CD4-positive, alpha-beta T cell treated with Interleukin-15 for 1 hour (primary cell): ENCODE measurements at places on chromosomes 12 and 14.

- no peak for DNase-seq
These were observed 20.1 kb upstream of the PLEK2 start for GRCh38 chr14:67432050-67432564.

DNA sequence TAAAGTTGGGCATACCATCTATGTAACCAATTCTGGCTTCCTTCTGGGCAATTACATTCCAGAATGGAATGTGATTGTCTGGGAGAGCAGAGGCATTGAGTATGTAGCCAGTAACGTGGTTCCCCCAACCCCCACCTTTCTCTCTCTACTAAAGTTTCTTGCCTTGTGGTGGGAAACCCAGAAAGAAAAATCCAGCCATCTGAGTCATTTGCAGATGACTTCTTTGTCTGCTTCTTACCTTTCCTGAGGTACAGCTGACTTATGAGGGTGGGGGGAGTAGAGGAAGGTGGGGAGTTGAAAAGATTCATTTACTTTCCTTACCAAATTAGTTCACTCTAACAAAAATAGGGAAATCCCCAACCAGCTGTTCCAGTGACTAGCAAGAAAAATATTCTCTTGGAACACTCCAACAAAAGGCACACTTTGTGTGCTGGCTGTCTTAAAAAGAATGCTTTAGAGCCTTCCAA, 112.1 kb upstream of the FRMD6 start:
- no peak for DNase-seq

DNA sequence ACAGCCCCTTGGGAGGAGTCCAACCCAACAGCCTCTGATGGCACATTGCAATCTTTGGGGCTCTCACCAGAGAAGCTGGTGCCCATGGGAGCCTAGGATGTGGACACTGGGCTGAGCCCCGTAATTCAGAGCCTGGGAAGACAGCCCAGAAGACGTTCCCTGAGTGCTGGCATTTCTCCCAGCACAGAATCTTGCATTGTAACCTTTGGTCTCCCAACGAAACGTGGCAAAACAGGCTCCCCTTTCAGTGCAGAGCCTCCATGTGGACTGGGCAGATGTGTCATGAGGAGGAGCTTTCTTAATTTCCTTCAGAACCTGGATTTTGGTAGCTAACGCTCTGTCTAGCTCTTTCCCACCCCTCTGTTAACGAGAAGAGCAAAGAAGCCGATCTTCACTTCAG, 26.3 kb downstream of the BATF start:
- no peak for DNase-seq

DNA sequence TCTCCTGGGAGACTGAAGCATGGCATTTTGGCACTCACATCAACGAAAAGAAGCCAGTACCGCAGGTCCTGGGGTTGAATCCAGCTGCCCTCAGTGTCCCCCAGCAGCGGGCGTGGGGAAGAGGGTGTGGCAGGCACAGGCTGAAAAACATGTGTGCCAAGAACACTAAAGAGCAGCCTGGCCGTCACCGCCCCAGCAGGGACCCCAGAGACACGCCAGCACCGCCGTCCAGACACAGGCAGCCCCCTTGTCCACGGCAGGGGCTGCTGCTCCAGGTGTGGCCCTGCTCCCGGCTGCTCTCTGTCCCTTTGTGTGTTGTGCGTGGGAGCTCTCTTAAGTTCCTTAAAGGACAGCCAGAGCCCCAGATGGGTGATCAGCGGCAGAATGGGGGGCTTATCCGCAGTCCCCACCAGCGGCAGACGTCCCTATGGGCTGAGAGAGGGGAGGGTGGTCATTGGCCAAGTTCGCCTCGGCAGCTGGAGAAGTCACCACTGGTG, 556 bp downstream of the PHETA1 start:
- no peak for DNase-seq

DNA sequence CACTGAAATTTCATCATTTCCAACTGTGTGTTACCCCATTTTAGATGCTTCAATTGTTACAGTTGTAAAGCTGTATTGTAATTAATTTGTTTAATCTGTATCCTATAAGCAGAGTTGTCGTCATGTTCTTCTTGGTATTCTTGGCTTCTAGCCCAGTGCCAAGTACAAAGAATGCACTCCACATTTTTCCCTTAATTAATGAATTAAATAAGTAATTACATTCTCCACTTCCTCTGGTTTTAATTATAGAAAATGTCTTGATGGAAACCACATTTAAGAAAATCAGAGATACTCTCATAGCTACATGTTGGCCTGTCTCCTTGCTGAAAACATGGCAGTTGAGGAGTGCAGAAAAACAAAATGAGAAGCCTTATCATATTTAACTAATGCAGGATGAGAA, 746 bp downstream of the DNAI7 start:
- no peak for DNase-seq

DNA sequence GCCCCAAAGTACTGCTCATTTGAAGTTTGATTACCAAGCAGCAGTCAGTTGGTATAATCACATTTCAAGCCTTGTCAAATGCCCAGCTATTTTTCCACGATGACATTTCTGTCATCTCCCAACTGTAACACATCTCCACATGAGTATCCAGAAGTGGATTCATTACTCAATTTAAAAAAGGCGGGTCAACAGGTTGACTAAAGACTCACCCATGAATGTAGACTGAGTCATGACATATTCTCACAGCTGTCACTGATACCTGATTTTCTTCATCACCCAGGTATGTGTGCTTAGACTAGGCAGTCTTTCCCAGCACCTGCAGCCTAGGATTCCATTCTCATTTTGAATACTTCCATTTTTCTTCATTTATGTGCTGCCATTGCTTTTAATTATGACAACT, 75.1 kb upstream of the DBX2 start:
- DNase-seq = no peak

DNA sequence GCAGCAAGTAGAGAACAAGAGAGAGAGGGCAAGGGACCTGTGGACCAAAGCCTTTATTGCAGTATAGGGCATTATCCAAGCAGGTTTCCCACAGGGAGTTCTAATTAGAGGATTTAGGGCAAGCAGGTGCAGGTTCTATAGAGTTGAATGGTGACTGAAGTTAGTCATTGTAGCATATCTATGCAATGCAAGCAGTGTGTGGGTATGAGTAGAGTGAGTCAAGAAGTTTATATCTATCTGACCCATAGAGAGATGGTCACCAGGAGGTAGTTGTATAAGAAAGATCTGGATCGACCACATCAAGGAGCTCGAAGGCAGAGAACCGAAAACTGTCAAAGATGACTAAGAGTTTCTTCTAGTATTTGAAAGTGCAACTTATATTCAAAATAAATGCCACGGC, 167.3 kb downstream of the PLCZ1 start:
- no peak for DNase-seq

DNA sequence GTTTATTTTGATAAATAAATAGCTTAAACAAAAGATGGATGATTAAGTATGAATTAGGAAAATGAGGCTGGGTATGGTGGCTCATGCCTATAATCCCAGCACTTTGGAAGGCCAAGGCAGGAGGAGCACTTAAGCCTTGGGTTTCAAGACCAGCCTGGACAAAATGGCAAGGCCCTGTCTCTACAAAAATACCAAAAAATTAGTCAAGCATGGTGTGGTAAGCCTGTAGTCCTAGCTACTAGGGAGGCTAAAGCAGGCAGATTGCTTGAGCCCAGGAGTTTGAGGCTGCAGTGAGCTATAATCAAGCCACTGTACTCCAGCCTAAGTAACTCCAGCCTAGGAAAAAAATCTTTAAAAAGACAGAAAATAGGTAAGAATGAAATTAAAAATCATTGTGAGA, 96.0 kb downstream of the BCL2L14 start:
- no peak for DNase-seq

GRCh38 chr14:72172049-72172448, 239.8 kb downstream of the RGS6 start:
- no peak for DNase-seq

DNA sequence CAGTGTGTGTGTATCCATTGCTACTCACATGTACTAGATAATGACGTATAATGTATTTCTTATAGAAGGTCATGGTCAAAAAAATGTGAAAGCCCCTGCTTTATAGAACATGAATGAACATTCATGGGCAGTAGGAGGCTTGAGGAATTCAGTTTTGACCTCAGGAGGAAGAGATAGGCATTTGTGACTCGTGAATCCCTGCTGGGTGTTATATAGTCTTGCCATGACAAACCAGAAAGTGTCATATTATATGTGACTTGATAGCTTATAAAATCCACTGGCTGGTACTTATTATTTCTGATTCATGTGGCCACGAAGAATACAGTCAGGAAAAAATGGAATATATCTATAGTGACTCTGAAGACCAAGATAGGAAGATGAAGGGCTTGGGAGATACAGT, 287.6 kb downstream of the CEP128 start:
- no peak for DNase-seq

GRCh38 chr14:67602076-67602475, 2.0 kb upstream of the PIGH start:
- no peak for DNase-seq

GRCh38 chr14:56125772-56126636, 7.8 kb downstream of the PELI2 start:
- DNase-seq = no peak

DNA sequence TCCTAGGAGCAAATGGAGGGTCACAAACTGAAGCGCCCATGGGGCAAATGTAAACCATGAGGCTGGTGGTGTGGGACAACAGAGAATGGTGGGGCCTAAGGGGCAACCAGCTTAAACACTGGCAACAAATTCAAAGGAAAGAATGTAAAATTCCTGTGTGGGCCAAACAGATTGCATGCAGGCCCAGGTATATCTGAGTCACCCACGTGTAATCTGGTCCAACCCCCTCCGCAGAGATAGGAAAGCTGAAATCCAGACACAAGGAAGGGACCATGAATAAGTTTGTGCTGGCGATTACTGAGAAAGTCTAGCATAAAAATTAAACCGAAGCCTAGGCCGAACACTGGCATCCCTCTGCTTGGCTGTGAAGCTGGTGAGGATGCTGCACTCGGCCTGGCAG, 71.6 kb downstream of the ITPK1 start:
- no peak for DNase-seq

GRCh38 chr12:77232045-77232444, 166.7 kb upstream of the E2F7 start:
- DNase-seq = no peak

DNA sequence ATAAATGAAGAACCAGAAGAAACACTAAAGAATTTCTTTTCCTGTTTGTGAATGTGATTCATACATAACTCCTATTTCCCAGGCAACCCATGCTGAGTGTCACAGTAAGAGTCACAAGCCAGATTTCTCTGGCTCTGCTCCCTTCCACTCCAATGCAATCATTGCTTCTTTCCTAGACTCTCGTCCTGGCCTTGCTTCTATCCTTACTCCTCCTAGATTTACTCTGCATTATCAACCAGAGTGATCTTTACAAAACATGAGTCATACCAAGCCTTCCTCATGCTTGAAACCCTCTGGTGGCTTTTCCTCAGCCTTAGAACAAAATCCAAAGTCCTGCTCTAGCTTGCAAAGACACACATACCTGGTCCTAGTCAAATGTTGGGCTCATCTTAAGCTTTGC, 13.3 kb downstream of the IL22 start:
- no peak for DNase-seq

- DNase-seq = no peak
These were observed 1.2 kb upstream of the OAS1 start for GRCh38 chr12:112905451-112906089.

DNA sequence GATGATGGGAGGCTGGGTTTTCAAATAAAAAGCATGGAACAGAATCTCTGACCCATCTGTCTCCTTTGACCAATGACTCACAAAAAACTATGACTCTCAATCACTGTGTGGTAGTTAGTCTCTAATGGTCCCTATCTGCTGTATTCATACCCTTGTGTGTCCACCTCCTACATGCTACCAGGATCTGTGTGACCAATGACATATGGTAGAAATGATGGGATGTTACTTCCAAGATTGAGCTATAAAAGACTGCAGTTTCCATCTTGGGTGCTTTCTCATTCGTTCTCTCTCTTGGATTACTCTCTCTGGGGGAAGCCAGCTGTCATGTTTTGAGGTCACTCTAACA, 144.7 kb upstream of the BTG1 start:
- DNase-seq = no peak

DNA sequence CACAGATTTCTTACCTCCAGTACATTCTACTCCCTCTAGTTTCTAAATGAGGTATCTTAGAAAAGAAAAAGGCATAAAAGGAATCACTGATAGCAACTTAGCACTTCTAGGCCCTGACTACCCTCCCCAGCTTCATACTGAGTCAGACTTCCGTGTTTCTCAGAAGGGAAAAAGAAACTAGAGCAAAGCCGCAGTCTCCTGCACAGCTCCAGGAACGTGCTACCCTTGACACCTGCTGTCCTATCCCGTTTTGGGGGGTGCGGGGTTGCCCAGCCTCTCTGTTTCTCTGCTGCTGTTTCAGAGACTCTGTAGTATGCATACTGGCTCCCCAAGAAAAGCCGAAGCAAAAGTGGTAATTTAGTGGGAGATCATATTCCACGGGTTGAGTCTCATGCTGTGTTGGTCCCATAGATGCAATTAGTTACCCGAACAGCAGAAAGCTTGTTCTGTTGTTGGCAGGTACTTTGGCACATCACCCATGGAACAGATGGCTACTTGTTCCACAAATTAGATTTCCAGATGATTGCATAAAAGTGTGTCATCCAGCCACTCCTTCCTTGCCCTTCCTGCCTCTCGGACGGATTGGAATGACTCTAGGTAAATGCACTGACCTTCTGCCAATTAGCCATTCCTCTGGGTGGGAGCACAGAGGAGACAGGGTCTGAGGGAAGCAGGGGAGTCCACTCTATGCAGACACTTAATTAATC, 438.1 kb downstream of the FUT8 start:
- peak; percentile 79 for DNase-seq

DNA sequence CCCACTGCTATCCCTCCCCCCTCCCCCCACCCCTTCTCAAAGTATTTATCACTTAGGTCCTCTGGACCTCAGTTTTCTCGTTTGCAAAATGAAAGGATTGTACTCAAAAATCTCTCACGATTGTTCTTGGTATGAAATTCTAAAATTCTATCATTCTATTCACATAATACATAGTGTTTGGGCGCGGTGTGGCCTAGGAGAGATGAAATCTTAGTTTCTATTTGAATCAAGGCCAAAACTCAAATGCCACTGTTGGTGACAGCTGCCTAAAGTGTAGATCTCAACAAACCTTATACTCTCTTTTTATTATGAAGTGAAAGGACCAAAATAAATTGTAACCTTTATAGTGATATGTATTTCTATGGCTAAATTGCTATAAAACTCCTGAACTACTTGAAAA, 23.7 kb upstream of the YAF2 start:
- no peak for DNase-seq

DNA sequence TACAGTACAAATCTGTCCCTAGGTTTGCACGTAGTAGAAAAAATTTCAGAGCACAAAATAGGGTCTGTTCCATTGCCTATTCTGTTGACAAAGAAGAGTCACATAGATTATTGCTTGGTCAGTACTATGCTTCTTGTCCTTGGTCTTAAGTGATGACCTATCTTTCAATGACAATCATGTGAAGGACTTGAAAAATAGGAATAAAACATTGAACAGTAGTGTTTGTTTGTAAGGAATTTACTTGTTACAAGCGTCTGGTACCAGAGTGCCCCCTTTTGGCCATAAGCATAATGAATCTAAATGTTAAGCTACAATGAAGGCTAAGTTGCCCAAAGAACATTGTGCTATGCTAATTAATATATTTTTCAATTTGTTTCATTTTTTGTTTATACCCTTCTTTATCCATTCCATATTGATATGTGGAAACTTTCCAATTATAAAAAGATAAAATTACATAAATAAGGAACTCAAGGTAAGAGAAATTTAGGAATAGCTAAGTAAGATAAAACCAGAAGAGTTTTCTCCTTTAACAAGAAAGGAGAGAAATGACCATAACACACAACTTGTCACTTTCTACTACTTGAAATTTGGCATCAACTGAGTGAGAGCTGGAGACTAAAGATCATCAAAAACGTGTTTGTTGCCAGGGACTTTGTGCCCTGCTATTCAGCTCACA, 204.7 kb downstream of the EPS8 start:
- no peak for DNase-seq
